Stimulated activated CD8-positive, alpha-beta memory T cell treated with anti-CD3 and anti-CD28 coated beads, Interleukin-4, amount 100 ng/mL, for 4 hours (primary cell): ENCODE measurements at places on chromosomes 11 and 22.

- no peak for DNase-seq
These were observed 53.5 kb upstream of the EIF3M start for GRCh38 chr11:32529994-32530588.

- DNase-seq = no peak
These were observed 549.1 kb downstream of the MN1 start for GRCh38 chr22:27252282-27253049.

DNA sequence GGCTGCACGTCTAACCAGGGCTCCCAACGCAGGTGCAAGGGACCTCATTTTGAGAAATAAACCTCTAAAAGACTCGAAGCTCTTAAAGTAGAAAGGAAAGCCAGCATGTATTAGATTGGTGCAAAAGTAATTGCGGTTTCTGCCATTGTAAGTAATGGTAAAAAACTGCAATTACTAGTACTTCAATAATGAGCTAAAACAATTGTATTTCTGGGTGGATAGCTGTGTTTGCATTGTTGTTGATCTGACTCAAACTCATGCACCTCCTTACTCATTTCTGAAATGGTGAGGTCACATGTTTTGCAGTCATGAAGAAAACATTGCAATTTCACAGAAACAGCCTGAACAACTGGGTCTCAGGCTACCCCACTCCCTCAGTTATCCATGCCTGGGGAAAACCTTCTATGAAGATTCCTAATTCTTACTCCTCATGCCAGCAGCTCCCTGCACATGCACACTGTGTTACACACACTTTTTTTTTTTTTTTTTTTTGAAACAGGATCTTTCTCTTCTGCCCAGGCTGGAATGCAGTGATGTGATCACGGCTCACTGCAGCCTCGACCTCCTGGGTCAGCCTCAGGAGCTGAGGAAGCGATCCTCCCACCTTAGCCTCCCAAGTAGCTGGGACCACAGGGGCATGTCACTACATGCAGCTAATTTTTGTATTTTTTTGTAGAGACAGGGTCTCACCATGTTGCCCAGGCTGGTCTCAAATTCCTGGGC is 24.6 kb downstream of the VWCE start:
- DNase-seq = no peak

DNA sequence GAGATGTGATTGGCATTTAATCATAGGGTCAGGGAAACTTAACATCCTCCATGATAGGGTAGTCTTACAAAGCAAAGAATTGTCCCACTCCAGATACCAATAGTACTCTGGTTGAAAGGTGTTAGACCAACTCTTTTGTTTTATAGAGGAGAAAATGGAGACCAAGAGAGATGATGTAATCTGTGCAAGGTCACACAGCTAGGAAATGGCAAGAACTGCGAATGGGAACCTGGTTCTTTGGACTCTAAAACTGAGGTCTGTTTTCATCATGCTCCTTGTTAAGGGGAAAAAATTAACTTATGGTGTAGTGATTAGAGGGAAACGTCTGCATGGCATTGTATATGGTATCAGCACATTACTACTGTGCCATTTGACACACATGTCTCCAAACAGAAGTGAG is 171.1 kb downstream of the COMMD9 start:
- DNase-seq = no peak

- no peak for DNase-seq
These were observed 200.4 kb downstream of the KIF18A start for GRCh38 chr11:27907530-27907929.

GRCh38 chr11:33560729-33561128 is 139.9 kb downstream of the C11orf91 start:
- no peak for DNase-seq

GRCh38 chr22:46125311-46125710 is 25.0 kb upstream of the PPARA start:
- DNase-seq = no peak

- no peak for DNase-seq
These were observed 41.5 kb upstream of the TP53I11 start for GRCh38 chr11:44992181-44992582.

DNA sequence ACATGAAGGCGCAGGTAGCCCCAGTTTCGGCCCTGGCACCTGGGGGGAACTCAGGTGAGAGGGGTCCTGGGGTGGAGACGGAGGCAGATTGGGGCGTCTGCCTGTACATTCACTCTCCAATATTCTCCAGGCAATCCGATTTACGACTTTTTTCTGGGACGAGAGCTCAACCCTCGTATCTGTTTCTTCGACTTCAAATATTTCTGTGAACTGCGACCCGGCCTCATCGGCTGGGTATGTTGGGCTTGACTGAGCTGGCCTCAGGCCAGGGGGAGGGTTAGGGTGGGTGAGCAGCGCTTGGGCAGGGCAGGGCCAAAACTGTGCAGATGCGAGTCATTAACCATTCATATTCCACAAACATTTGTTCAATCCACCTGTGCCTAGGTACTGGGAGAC is 1.7 kb downstream of the TM7SF2 start:
- DNase-seq = no peak

GRCh38 chr11:17526326-17526725 is 17.9 kb downstream of the USH1C start:
- DNase-seq = no peak

DNA sequence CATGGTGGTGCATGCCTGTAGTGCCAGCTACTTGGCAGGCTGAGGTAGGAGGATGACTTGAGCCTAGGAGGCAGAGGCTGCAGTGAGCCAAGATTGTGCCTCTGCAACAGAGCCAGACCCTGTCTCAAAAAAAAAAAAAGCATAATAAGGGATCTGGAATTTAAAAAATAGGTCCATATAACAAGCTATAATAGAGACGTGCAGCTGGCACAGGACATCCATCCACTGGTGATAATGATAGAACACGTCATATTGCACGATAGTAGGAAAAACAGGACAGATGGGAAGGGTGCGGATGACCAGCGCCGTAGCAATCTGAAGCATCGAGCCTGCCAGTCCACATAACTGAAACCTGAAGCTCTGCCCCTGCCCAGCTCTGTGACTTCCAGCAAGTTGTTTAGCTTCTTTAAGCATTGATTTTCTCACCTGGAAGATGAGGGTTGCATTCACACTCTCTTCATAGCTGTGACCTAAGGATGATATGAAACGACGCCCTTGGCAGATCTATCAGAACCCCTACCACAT is 60.3 kb upstream of the PRODH start:
- no peak for DNase-seq

- no peak for DNase-seq
These were observed 4.4 kb downstream of the A4GALT start for GRCh38 chr22:42716221-42716620.

DNA sequence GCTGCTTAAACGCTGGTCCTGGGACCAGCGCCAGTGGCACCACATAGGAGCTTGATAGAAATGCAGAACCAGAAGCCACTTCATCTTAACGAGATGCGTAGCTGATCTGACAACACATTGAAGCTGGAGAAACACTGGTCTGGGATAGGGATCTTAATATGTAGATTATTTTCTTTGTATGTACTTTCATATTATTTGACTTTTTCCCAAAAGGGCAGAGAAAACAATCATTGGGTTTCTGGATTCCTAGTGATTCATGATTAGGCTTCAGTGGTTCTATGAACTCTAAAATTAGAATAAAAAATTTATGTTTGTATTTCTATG is 12.3 kb downstream of the MPEG1 start:
- no peak for DNase-seq

DNA sequence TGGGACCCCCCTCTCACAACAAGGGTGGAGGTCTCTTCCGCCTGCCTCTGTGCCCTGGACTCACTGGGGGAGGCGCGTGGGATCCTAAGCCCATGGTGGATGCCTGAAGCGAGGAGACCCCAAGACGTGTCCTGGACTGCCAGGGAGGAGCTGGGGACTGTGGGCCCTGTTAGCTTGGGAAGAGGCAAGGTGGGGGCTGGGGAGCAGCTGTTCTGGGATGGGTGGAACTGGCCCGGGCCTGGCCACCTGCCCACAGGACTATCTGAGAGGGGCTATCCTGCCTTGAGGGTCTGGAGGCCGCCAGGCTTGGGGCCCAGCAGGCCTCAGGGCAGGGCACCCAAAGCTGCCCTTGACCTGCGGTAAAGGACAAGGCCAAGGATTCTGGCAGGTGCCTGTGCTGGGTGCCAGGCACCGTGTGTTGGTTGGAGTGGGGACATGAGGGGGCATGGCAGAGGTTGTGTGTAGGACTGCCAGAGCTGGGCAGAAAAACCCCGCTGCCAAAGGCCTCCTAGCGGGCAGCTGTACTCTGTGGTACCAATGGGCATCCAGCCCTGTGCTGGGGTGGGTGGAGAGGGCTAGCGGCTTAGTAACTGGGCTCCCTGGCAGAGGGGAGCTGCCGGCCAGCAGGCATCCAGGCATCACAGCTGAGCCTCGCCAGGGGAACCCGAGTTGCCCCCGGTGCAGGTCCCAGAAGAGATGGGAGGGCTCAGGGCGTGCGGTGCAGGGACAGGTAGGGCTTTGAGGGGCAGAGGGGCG is 670 bp downstream of the LSP1 start:
- no peak for DNase-seq

GRCh38 chr11:35066783-35067423 is 72.1 kb upstream of the CD44 start:
- DNase-seq = peak; percentile 29

DNA sequence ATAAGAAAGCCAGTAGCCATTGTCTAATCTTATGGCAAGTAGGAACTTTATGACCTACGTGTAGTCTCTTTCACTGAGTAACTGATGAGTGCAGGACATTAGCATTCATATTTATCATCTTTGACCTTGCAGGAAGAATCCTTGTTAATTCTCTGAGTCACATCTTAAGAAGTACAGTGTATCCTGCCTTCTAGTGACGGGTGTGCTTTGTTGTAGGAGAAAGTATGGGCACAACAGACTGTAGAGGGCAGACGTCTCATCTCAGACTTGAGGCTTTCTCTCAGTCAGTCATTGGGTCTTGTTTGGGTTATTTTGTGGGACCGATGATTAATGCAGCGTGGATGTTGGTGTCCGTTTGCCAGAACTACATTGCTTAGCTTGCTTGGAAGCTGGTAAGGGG is 6.8 kb downstream of the RNF214 start:
- DNase-seq = no peak

DNA sequence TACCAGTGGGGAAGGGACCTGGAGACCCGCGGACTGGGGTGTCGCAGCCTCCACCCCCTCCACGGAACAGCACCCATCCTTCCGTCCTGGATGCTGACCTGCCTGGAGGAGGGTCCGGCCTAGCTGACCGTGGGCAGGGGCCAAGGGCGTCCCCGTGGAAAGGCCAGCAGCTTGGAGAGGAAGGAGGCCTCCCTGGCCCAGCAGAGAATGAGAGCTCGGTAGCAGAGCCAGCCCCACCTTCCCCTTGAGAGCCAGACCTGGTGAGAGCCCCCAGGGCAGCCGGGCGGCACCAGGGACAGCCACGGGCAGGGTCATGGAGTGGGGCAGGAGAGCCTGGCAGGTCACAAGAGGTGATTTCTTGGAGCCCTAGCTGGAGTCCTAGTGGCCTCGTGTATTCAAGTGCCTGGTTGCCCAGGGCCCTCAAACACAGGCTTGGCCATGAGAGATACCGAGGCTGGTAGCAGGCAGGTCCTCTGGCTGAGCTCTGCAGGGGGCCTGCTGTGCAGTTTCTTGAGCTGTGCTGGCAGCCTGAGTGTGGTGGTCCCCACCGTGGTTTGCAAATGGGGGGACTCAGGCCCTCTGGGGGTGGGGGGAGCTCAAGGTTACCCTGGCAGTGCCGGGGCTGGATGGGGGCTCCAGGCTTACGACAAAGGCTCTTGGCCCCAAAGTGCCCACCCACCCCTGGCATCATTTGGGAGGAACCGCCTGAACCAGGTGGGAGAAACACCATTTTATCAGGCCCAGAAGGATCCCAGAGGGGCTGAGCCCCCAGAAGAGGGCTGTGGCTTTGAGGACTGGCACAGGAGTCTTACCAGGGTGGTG is 7.6 kb downstream of the TSPAN32 start:
- DNase-seq = no peak

DNA sequence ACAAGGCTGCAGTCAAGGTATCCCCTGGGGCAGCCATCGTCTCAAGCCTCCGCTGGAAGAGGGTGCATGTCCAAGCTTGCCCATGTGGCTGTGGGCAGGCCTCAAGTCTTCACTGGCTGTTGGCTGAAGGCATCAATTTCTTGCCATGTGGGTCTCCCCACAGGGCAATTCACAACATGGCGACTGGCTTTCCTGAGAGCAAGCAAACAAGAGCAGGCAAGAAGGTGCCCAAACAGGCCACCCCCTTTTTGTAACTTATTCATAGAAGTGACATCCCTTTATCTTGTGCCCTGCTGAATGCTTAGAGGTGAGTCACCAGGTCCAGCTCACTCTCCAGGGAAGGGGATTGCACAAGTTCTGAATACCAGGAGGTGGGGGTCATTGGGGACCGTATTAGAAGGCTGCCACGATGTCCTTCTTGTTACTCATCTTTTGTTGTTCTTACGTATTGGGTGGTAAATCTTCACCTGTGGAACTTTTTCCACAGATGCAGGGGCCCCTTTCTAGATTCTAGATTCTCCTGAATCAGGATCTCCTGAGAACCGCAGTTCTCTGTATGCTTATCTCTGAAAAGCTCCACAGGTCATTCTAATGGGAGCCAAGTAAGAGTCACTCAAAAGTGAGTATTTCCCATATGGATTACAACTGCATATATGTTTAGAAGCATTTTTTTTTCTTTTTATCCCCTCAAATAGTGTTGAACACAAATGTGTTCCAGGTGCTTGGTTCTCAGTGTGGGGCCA is 44.2 kb upstream of the MICAL2 start:
- DNase-seq = no peak
